Activated CD8-positive, alpha-beta memory T cell treated with anti-CD3 and anti-CD28 coated beads, Interleukin-2, amount 10 ng/mL, durations not matched to agents 7 days and 5 days (primary cell): ENCODE measurements at places on chromosomes 4 and X.

DNA sequence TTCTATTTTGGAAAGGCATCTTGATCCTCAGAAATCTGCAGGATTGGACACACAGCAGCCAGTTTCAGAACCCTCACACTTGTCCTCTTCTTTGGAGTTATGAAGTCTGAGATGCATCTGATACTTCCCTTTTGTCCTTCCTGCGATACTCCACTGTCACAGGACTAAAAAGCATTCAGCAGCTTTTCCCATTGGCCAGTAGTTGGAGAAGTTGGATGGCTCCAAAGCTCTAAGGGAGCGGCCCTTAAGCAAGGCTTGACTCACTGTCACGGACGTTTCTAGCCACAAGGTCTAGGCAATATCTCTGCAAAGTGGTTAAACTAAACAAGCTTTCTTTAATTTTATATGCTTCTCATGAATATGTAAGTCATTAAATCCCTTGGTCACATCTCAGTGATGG lies 417.0 kb downstream of the AFF2 start:
- DNase-seq: no peak

GRCh38 chrX:22360129-22360528 lies 87.4 kb downstream of the CBLL2 start:
- no peak for DNase-seq

GRCh38 chrX:11944501-11944900 lies 186.5 kb downstream of the MSL3 start:
- DNase-seq: no peak

DNA sequence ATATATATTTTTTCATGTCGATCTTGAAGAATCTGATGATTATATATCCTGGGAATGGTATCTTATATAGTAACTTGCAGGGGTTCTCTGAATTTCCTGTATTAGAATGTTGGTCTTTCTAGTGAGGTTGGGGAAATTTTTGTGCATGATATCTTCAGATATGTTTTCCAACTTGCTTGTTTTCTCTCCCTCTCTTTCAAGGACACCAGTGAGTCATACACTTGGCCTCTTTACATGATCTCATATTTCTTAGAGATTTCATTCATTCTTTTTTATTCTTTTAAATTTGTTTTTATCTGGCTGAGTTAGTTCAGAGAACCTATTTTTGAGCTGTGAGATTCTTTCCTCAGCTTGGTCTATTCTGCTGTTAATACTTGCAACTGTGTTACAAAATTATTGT lies 27.2 kb upstream of the C4orf17 start:
- DNase-seq: no peak

DNA sequence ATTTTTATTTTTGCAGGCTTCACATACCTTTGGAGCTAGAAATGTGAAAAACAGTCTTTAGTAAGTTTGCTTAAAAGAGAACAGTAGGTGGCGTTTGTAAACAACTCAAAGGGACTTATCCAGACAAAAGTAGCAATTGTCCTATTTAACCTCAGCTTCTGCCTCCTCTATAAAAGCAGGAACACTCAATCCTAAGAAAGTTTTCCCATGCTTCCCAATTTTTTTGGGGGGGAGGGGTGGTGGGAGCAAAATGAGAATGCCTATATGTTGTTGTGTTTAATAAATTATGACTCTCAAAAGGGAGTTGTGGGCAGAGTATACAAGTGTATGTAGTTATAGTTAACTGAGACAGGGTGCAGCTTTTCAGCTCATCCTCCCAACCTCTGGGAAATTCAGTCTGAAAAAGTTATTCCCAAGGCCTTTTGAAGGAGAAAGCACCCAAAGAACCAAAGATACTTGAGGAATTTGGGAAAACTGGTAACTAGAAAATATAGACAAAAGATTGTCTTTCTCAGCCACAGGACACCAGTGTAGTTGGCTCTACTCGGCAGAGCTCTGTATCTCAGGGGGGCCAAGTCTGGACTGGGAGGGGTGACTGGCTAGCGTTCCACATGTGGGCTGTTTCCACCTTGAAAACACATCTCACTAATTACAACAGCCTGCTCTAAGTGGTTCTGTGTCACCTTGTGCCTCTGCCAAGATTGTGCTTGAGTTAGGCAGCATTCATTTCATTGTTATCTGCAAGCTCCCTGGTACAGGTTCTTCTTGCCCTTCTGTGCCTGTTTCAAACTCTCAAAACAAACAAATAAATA lies 2.8 kb downstream of the SFRP2 start:
- DNase-seq: no peak
